ENCODE measurements at places on chromosomes 7 and 10.

DNA sequence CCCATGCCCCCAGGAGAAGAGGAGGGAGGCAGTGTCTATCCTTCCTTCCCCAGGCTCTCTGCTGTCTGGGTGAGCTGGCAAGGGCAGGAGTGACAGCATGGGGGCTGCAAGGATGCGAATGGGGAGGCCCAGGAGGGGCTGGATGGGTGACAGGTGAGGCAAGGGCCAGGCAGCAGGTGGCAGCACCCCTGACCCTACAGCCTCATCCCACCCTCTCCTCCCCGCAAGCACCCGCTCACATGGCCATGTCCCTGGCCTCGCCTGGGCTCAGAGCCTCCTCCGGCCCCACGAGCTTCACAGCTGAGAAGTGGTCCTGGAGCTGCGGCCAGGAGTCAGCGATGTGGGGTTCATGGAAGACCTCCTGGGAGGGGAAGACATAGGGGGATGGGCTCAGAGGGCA is 5.4 kb downstream of the PLOD3 start:
- no peak for DNase-seq

DNA sequence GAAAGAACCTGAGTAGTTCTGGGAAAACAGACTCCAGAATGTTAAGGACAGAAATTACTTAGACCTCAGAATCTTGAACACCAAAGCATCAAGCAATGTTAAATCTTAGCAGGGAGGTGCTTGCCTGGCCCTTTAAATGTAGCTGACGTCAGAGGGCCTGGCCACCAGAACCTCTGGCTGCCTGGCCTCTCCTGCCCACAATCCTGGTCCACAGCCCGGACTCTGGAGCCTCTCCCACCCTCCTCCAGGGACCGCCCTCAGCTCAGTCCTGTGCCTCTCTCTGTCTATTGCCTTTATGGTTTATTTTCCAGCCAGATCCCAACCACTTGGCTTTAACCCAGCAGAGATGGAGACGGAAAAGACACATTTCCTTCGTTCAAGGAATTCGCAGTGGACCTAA is 42.2 kb upstream of the EGR2 start:
- no peak for DNase-seq

GRCh38 chr7:54932818-54933543 is 85.8 kb upstream of the EGFR start:
- DNase-seq: peak; percentile 20

DNA sequence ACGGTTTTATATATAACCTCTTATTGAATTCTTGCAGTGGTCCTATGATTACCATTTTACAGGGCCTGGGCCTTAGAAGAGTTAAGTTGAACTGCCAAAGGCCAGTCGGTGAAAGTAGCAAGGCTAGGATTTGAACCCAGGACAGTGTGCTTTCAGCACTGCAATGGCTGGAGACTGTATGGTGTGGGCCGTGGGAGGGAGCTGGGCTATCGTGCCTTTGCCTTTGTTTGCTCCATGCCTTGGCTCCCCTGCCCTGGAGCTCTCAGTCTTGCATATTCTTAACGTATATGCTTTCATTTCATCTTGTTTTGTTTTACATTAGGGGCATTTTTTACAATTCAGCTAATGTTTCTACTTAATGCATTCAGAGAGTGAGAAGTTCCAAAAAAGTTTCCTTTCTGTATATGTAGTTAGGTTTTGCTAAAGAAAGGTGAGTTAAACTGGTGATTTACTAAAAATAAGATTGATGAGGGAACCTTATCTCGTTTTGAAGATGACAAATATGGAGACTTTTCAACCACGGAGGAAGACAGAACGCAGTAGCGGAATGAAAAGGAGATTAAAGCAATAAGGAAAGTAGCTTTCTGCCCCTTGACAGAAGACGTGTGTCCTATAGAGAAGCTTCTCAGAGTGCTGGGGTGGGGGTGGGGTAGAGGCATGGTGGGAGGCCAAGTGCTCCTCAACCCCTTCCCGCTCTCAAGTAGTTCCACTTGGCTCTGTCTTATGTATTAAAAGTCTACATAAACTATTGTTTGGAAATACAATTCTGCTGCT is 82.5 kb downstream of the RTKN2 start:
- DNase-seq: no peak

DNA sequence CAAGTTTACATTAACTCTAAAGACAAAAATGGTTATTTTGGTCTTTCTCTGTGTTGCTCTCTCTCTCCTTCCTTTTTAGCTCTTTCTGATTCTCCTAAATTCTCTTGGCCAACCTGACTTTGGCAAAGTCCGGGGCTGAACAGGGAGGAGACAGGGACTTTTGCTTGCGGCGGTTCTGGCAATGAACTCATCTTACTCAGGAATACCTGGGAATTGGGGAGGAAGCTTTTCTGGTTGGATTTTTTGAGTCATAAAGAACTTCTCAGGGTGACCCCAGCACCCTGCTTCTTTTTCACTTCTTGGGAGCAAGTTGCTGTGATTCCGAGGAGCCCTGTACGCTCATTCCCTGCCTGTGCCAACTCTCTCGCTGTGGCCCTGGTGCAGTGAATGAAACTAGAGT is 16.0 kb downstream of the GATA3 start:
- DNase-seq: no peak

- no peak for DNase-seq
These were observed 64.6 kb downstream of the JCAD start for GRCh38 chr10:29994811-29995210.

- DNase-seq: no peak
These were observed 61.5 kb downstream of the GRB10 start for GRCh38 chr7:50721160-50721559.

GRCh38 chr7:99340659-99341058 is 15.0 kb downstream of the ARPC1A start:
- no peak for DNase-seq

DNA sequence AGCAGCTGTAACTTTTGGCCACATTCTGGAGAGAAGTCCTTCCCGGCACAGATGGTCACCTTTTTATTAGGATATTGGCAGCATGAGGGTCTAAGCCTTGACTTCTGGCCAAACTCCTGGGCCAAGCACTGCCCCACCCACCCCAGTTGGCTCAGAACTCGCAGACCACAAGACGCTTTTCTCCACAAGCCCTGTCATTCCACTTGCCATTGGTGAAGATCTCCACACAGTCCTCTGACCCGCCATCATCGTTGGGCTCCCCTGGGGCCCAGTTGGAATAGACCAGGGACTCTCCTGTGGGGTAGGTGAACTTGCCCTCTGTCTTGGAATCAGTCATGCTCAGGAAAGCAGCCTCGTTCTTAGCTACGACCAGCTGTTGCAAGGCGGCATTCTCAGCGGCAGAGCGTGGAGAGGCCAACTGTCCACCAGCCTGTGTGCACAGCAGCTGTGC is 11.2 kb downstream of the SFTPD start:
- no peak for DNase-seq

DNA sequence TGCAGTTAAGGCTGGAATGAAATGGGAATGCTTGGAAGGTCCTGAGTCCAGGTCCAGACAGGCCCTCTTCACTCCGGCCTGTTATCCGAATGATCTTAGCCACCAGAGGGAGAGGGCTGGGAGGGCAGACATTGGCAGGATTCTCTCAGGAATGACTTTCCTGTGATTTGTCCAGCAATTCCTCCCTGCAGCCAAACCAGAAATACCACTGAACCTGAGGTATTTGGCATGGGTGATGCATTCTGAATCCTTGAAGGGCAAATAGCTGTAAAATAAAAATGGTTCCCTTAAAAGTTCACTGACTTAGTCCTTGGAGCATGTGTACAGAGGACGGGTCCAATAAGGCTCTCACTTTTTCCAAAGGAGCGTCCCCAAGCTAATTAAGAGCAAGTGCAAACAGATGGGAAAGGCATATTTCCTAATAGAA is 77.5 kb upstream of the HABP2 start:
- DNase-seq: no peak

DNA sequence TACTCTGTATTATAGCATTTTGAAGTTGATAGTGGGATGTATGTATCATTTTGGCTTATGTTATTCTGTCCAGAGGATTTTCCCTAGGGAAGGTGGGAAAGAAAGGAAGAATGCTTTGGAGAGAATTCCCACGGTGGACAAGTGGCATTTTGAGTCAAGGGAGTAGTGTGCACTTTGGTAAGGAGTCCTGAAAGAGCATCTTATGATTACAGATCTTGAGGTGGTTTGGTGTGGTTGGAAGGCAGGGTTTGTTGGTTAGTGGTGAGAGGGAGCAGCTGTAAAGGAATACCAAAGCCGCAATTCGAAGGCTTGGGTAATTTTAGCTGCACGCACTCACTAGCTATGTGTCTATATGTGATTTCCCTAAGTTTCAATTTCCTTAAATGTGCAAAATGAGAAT is 16.1 kb downstream of the CCSER2 start:
- no peak for DNase-seq

- DNase-seq: no peak
These were observed 39.3 kb upstream of the PODXL start for GRCh38 chr7:131595699-131596098.

GRCh38 chr7:77383333-77383740 is 32.8 kb downstream of the GSAP start:
- no peak for DNase-seq

DNA sequence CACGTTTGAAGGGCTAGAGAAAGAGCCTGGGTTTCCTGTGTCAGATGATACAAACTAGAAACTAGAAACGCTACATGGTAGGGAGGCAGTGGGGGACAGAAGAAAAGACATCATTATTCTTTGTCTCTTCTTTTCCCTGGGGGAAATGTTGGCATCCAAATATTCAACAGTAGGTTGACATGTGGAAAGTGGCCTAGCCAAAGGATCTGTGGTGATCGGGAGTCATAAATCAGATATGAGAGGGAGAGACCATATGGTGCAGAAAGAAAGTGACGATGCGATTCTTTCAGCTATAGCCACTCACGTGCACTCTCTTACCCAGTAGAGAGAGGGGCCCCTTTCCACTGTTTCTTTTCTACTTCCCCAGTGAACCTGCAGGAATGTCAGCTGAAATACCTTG is 964.7 kb downstream of the LRMDA start:
- no peak for DNase-seq

- no peak for DNase-seq
These were observed 107.7 kb upstream of the RET start for GRCh38 chr10:42969147-42969546.

GRCh38 chr10:23742368-23742767 is 303.5 kb downstream of the OTUD1 start:
- DNase-seq: no peak

- DNase-seq: no peak
These were observed 61.6 kb downstream of the LHPP start for GRCh38 chr10:124522933-124523871.

DNA sequence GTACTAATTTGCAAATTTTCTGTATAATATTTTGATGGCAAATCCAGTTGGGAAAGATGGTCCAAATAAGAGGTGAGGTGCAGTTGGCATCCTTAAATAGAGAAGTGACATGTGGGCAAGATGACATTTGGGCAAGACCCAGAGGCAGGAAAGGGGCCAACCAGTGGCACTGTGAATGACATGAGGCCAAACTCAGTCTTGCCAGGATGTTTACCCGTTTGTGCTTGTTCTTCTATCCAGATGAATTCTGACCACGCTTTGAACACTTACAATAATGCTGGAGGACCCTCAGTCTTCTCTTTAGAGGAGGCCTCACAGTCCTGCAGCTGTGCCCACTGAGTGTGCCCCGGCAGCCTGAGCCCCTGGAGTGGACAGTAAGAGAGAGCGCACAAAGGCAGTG is 45.1 kb downstream of the KCNMA1 start:
- DNase-seq: no peak

DNA sequence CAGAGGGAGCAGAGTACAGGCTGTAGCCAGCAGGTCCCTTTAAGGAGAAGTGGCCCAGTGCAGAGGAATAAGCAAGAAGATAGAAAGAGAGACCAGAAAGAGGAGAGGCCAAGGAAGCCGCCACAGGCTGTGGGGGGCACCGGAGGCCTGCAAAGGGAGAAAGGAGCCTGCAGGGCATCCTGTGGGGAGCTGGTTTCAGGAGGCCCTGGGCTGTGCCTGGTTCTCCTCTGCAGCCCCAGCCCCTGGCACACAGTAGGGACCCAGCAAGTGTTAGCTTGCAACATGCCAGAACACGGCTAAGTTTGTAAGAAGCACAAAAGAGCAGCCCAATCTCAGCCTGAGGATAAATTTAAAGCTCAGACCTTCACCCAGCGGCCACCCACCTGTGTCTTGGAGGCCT is 12.3 kb upstream of the C10orf71 start:
- DNase-seq: no peak

DNA sequence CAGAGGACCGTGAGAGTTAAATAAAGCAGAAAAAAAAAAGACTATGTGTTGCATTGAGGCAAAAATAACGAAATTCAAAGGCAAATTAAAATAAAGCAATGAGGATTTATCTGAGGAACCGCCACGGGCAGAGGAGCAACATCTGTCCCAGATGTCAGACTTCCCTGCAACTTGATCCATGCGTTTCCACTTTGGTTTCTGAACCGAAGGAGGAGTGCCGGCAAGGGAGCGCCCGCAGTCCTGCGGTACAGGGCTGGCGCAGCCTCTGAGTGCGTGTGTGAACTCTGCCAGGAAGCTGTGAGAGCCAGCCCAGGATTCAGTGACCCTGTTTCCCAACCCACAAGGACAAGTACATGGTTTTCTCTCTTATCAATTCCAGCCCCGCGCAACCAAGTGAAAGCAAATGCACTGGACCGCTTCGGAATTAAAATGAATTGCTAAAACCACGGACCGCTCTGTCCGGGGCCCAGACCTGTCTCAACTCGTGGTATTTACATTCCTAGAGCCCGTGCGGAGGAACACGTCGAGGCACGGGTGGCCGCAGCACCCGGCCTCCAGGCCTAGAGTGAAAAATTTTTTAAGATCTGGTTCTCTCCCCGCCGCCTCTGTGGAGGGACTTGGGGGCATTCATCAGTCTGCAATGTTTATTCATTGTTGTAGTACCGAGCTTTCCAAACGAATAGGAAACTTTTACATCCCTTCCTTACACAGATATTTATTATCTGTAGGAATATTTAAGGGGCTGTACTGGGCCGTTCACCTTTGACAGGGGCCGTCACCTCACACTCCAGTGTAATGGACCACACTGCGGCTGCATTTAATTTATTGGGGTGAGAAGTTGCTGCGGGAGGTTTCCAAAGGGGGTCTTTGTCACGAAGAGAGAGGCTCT is 291.5 kb upstream of the NFE2L3 start:
- no peak for DNase-seq

- no peak for DNase-seq
These were observed 303.6 kb downstream of the DGKB start for GRCh38 chr7:14598978-14599377.

- DNase-seq: no peak
These were observed 28.1 kb downstream of the LRRC72 start for GRCh38 chr7:16554518-16555236.

Data from iPS DF 19.7 (cell line).